ENCODE measurements at places on chromosomes 16 and 17. TPM values are rescaled to one million over a fixed set of nuclear protein-coding genes. Genes with fewer than 3 reads are reported as not detected.

The SP6 gene
- under 0.01 TPM for total RNA-seq

The SLFN13 gene
- 0.73 TPM for total RNA-seq

The SLC52A1 gene
- total RNA-seq: not detected

The TP53TG3C gene
- total RNA-seq: not detected

The NLRC3 gene
- under 0.01 TPM for total RNA-seq

The PRSS36 gene
- total RNA-seq: 0.69 TPM

Data from melanocyte of skin (primary cell).